Hippocampal formation (tissue), 2 donors: ENCODE measurements at places on chromosomes 11 and 22.
A peak's percentile ranks its signal among the peaks of the same experiment; 100 is the strongest.

GRCh38 chr11:65502274-65502554, 3.4 kb downstream of the MALAT1 start:
- DNase-seq = no peak

DNA sequence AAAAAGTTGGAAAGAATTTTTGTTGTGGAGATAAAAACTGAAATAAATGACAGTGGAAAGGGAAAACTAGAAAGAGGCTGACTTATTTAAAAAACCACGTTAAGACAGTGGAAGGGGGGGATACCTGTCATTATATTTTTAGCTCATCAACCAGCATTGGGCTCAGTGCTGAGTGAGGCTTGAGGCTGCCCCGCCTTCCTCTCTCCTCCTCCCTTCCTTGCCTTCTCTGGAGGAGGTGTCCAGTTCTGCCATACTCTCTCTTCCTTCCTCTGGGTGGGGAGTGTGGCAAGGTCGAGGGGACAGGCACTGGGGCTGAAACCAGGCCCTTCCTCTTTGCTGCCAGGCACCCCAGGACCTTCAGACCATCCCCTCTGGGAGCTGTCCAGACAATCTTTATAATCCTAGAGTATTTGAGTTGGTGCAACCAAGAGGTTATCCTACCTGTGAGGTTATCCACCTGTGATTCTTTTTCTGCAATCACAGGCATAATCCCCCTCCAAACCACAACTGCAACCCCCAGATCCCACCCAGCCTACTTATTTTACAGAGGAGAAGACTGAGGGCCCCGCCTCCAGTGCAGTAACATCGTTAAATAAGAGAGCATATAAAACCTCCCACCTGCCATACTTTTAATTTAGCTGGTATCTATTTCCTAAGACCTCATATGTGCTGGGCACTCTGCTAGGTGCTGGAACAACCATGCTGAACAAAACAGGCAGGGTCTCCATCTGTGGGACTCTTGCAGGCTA, 578.5 kb downstream of the BUD13 start:
- DNase-seq = no peak

DNA sequence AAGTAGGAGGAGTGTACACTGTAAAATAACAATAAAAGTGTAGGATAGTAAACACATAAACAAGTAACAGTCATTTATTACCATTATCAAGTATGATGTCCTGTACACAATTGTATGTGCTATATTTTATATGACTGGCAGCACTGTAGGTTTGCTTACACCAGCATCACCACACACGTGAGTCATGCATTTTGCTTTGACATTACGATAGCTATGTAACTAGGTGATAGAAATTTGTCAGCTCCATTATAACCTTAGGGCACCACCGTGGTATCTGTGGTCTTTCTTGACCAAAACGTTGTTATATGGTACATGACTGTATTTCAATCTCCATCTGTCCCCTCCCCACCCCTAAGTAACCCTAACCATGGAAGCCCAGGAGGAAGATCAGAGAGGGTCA, 1.1 kb downstream of the DNAL4 start:
- DNase-seq = no peak

GRCh38 chr11:1161410-1162137, 3.8 kb downstream of the MUC5AC start:
- no peak for DNase-seq

GRCh38 chr11:123822032-123822431, 15.9 kb upstream of the OR6M1 start:
- no peak for DNase-seq

DNA sequence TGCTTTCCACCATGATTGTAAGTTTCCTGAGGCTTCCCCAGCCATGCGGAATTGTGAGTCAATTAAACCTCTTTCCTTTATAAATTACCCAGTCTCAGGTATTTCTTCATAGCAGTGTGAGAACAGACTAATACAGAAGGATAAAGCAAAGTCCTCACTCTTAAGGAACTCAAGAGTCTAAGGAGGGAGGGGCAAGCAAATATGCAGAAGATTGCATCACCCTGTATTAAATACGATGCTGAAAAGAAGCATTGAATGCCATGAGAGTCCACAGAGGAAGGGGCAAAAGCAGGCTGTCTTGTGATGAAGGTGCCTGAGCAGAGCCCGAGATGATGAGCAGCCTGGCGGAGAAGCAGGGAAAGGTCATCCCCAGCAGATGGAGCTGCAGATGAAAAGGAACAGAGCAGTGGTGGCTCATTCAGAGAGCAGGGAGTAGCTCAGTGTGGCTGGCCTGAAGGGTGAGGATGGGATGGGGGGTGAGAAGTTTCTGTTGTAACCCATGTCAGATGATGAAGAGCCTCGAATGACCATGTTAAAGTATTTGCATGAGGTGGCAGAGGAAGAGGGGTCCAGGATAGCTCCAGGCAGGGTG, 6.3 kb upstream of the IZUMO1R start:
- no peak for DNase-seq

DNA sequence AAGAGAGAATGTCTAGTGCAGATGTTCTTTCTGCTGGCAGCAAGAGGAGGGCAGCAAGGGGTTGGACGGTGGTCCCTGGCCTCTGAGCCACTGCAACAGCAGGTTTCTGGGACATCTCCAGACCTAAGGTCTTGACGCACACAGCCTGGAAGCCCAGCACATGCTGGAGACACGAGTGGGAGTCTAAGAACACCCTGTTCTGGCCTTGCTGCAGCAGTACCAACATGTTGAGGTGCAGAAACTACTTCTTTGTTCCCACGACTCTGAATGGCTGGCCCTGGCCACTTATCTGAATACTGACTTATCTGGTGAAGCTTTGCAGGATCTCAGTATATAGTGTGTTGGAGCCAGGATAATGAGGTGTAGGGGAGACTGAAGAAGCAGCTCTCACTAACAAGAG, 6.8 kb downstream of the MICAL2 start:
- no peak for DNase-seq

DNA sequence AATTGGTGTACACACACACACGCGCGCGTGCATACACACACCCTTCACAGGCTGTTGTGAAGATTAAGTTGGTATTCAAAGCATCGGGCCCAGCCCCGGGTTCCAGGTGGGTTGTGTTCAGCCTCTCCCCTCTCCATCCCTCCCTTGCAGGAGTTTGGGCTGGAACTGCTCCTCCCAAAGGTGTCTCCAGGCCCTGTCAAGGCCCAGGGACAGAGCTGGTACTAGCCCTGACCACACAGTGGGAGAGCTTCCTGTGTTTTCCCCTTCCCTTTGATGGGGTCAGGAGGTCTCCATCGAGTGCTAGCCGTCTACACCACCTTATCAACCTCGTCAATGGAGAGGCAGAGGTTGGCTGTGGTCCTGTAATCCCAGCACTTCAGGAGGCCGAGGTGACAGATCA, 36.5 kb upstream of the CSNK1E start:
- no peak for DNase-seq

- no peak for DNase-seq
These were observed 14.0 kb downstream of the RPUSD4 start for GRCh38 chr11:126197277-126197939.

GRCh38 chr11:65745049-65745448, 24.5 kb upstream of the RNASEH2C start:
- no peak for DNase-seq

DNA sequence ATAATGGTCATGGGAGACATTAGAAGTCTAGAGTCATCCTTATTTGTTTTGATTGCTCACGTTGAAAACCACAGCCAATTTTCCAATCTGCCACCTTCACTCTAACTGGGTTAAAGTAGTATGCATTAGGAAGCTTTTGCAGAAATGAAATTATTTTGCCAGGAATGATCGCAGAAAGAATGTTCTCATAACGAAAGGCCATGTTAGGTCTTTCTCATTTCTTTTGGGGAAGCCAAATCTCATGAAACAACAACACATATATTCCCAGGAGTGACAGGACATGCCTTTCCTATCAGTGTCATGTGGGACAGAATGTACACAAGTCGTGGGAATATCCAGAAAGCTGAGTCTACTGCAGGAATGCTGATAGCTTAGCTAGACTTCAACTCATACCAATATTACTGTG, 386.3 kb downstream of the AASDHPPT start:
- no peak for DNase-seq

GRCh38 chr11:10308201-10308954, 3.5 kb downstream of the ADM start:
- no peak for DNase-seq

- DNase-seq = no peak
These were observed 6.2 kb upstream of the FAM83F start for GRCh38 chr22:39988386-39989114.

GRCh38 chr11:16945671-16946469, 68.3 kb downstream of the PLEKHA7 start:
- DNase-seq = peak; percentile 56

DNA sequence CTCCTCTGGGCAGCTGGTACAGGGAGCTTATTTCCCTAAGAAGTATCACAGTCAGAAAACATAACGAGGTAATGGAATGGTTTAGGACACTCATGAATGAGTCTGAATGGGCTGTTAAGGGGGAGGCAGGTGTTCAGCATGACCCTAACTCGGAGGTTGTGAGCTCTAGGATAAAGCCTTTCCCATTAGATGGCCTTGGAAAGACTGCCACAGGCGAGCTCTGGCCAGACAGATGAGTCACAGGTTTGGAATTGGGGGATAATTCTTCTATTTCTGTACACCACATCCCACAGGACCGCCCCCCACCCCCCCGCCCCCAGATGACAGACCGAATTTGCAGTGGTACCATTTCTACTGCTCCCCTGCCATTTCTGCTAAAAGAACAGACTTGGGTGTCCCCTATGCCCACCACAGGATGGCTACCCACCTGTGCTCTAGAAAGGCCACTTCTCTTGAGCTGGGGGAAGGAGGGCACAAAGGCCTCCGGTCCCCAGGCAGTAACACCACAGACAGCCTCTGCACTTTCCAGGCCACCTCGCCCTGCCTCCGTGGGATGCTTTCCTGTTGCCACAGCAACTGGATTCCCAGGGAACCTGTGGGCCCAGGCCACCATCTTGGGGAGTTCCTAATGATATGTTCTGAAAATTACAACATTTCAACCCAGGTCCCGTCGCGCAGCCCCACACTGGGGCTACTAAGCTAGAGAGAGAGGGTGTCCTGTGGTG, 76.7 kb downstream of the TRIM29 start:
- DNase-seq = no peak

GRCh38 chr22:38452373-38453065, 2.5 kb downstream of the KCNJ4 start:
- peak; percentile 31 for DNase-seq

DNA sequence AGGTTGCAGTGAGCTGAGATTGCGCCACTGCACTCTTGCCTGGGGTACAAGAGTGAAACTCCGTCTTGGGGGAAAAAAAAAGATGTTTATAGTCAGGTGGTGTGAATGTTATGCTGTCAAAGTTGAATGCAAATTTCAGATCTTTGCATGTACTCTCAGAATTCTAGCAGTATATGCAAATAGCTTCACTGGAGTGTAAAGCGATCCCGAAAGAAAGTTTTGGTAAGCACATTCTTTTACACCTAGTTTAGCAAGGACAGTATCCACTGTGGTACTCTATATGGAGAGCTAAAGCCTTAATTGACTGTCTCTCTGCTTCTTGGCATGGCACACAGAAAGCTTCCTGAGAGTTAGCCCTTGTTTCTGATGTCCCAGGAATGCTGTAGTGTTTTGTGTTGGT, 4.0 kb downstream of the JAM3 start:
- DNase-seq = no peak

GRCh38 chr22:42596863-42597530, 17.7 kb downstream of the POLDIP3 start:
- DNase-seq = no peak
